D721Med (cell line): ENCODE measurements at places on chromosomes 6 and 20.
A peak's percentile ranks its signal among the peaks of the same experiment; 100 is the strongest.

DNA sequence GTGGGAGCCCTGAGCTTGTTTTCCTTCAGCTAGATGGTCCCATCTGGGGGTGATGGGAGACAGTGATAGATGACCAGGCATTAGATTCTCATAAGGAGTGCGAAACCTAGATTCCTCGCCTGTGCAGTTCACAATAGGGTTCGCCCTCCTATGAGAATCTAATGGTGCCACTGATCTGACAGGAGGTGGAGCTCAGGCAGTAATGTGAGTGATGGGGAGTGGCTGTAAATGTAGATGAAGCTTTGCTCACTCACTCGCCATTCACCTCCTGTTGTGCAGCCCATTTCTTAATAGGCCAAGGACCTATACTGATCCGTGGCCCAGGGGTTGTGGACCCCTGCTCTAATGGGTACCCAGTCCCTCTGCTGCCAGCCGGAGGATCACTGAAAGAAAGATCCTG lies 20.7 kb upstream of the KCNB1 start:
- no peak for DNase-seq

DNA sequence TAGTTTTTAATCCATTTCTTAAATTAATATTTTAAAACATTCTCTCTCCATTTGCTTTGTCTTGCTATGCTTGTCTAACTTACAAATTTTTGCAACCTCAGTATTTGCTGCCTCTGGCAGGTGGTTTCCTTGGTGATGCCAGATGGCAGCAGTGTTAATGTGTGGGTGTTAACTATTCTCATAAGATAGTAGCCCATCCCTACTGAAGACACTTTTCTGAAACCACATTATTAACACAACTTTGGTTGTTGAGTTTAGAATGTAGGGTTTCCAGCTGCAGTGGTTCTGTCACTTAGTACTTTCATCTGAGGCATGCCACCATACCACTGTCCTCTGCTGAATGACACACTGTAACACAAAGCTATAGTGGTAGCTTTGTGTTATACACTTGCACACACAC lies 75.1 kb downstream of the MYO6 start:
- DNase-seq = no peak

GRCh38 chr20:52612046-52612632 lies 360.0 kb upstream of the TSHZ2 start:
- no peak for DNase-seq

DNA sequence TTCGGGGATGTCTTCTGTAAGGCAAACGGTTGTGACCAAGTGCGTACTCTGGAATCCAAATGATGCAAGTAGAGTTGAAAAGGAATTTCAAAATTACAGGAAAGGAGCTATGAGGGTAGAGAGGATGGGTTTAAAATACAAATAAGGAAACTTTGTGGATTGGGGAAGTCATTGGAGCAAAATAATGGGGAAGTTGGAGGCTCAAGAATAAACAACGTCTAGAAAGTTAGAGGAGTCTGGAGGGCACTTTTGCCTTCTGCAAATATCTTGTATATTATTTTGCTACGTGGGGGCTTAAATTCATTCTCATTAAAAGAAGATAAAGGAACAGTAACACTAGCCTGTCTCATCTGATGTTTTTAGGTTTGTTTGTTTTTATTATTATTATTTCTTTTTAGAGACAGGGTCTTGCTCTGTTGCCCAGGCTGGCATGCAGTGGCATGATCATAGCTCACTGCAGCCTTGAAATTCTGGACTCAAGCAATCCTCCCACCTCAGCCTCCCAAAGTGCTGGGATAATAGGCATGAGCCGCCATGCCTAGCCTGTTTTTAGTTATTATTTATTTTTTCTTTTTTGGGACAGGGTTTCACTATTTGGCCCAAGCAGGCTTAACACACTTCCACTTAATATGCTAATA lies 55.0 kb upstream of the TNFAIP3 start:
- DNase-seq = no peak

- DNase-seq = peak; percentile 43
Observed at GRCh38 chr6:3535776-3536435, 79.1 kb upstream of the SLC22A23 start.

- DNase-seq = no peak
Observed at GRCh38 chr20:35207950-35208611, 18.4 kb upstream of the MMP24 start.

- DNase-seq = peak; percentile 65
Observed at GRCh38 chr6:79536954-79537747, at the start of gene LCA5. Gene LCA5 (minus strand): TSS chr6:79537430. CDS start chr6:79518894, 18,536 bp downstream.

DNA sequence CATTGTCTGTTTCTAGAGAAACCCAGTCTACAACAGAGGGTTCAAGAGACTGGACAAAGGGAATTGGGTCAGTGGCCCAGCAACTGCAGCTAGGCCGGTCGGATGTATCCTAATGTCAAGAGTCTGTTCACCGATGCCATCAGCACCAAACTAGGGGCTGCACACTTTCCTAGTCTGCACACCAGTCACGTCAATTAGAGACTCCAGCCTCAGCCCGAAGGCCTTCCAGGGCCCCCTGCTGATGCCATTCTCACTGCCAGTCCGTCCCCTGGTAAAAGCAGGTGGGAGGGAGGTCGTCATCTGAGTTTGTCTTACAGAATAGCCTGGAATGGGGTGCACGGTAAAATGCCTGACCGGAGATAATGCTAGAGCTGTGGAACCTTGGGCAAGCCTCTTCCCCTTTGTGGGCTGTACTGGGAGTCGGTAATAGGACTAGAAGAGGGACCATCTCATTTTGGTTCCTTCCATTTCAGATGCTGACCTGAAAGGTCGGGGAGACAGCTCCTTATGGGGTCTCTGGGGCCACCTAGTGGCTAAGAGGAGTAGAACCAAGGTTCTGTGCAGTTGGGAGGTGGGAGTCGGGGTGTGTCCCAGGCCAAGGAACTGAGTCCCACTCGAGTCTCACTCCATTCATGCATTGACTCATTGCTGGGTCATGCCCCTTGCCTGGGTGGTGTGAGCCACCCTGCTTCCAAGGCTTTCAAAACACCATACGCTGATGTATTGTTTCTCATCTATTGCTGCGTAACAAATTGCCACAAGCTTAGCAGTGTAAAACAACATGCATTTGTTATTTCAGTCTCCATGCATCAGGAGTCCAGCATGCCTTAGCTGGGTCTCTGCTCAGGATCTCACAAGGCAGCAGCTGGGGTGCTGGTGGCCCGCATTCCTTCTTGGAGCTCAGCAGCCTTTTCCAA lies 5.1 kb downstream of the SOX12 start:
- no peak for DNase-seq

- DNase-seq = no peak
Observed at GRCh38 chr6:160986851-160987250, 4.7 kb upstream of the MAP3K4 start.

DNA sequence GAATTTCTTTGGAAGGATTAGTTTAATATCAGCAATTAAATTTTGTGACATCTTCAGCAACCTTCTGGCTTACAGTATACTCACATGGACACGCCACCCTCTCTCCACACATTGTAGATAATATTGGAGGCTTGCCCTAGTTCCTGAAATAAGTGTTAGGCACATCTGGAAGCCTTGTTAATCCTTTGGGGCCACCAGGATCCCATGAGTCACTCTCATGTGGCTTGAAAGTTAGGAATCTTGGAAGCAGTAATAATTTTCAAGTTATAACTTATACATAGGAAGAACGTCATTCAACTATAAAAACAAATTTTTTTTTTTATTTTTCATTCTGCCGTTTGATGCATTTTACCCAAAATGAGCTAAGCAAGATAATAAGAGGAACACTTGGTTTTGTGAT lies 20.5 kb downstream of the LAMA4 start:
- no peak for DNase-seq

- no peak for DNase-seq
Observed at GRCh38 chr6:150251566-150252186, 108.8 kb downstream of the PPP1R14C start.

GRCh38 chr6:30727920-30728553 lies 7.9 kb downstream of the TUBB start:
- DNase-seq = no peak
